HS-5 (cell line): ENCODE measurements at places on chromosomes 3 and 15.

DNA sequence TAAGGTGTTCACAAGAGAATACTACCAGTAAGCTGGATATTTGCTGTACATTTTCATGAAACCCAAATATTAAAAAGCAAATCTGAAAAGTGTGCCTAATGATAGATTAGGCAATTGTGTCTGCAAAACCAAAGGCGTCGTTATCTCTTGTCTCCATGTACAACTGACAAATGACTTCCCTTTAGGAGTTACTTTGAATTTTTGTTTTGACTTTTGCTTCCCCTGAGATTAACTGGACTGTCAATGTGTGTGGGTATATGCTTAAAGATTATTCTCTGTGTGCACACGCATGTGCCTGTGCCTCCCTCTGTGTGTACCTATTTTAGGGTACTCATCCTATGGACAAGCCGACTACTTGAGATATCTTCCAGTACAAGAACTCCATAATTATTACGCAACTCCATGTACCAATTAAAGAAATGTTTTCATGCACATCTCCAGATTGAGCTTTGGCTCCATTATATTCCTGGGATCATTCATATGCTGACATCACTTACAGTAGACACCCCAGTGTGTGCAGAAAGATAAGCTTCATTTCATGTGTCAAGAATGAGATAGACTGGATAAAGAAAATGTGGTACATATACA lies 431.2 kb upstream of the ADAMTS9 start:
- DNase-seq = no peak

DNA sequence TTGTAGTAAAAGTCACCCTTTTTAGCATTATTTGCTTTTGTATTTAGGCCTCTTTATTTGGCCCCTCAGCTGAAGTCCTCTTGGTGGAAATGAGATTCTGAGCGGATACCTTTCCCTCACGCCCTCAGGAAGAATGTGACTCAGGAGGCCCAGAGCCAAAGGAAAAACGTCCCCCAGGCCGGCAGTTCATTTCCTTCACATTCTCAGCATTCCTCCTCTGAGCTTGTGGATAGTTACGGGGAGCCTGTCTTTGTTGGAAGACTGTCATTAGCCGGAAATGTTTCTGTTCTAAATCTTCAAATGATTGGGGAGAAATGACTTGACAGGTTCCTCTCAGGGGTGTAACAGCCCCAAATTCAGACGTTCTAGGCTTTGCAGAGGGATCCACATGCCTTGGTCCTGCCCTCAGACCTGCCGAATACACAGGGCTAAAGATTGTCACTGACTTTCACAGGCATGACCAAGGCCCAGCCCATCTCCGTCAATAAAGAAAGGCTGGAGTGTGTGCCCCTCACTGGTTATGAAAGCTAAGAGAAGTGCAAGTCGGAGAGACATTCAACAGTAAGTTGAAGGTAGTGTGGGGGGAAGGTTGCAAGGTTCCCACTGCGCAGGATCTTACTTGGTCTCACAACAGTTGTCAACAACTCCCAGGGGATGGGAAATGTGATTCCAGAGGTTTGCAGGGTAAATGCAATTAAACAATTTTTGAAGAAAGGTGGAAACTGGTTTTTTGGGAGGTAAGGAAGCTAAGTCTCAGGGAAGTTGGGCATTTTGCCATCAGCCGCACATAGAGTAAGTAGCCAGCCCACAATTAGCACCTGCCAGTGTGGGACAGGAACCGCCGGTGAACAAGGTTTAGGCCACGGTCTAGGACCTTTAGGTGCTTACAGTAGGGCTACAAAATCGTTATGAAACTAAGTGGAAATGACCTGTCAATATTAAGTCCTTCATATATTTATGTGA lies 39.7 kb upstream of the MYZAP start:
- peak; percentile 77 for DNase-seq

DNA sequence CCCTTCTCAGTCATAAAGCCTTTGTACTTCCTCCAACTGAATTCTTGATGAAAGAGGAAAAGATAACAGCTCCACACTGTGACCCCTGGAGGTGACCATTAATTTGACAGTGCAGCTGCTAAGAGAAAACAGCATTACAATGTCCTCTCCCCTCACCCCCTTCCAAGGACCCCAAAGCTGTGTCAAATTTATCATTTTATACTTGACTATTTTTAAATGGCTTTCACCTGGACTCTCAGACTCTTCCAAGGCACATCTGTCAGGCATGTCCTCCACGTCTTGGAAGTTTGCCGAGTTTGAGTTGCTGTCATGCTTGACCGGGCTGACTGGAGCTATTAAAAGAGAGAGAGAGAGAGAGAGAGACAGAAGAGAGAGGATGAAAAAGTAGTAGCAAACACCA lies 236.5 kb downstream of the WDR72 start:
- DNase-seq = no peak

- no peak for DNase-seq
Measured at GRCh38 chr3:188465311-188465710, 311.4 kb downstream of the LPP start.

DNA sequence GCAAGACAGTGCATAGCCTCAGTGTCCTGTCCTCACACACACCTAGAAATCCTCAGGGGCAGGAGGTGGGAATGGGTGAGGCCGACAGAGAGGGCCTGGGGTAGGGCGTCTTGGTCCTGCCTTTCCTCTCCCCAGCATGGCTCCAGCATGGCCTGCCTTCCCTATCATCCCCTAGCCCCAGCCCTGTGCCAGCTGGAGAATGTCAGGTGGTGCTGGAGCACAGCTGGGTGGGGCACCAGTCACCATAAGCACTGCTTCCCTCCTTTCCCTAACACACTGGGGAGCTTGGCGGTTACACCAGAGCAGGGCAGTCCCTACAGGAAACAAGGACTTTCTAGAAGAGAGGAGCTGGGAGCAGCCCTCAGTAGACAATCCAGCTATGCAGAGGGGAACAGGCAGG lies 236.8 kb downstream of the KLF13 start:
- DNase-seq = no peak

GRCh38 chr3:102736288-102736974 lies 301.6 kb downstream of the ZPLD1 start:
- no peak for DNase-seq
